ENCODE measurements at places on chromosomes 13 and 19.

- peak; percentile 73 for DNase-seq
Measured at GRCh38 chr13:47256618-47257017, 359.8 kb upstream of the HTR2A start.

- no peak for DNase-seq
Measured at GRCh38 chr19:5314012-5314906, 26.4 kb downstream of the PTPRS start.

GRCh38 chr13:109135018-109135417 is 505.6 kb downstream of the MYO16 start:
- DNase-seq: no peak

- DNase-seq: no peak
Measured at GRCh38 chr13:39688699-39689405, 33.4 kb downstream of the COG6 start.

DNA sequence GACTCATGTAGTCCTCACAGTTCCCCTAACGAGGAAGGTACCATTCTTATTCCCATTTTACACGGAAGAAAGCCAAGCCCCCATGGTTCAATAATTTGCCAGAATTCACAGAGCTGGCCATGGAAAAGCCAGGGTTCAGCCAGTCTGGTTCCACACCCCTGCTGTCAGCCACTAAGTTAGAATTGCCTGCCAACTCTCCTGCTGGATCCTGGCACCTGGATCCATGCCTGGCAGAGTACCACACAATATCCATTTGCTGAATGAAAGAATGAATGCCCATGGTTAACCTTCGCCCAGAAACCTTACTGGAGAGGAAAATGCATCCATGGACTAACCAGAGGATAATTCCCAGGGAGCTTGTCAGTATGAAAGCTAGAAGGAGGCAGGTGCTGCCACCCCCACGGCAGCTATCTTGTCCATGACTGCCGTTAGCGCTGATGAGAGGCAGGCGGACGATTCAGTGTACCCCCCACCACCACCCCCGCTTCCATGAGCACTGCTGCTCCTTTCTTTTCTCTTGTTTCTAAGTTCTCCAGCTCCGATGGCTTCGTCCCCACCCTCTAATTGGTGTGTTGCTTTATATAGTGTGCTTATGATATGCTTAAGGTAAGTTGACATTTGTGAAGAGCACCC is 114.5 kb downstream of the SLC7A1 start:
- DNase-seq: no peak

DNA sequence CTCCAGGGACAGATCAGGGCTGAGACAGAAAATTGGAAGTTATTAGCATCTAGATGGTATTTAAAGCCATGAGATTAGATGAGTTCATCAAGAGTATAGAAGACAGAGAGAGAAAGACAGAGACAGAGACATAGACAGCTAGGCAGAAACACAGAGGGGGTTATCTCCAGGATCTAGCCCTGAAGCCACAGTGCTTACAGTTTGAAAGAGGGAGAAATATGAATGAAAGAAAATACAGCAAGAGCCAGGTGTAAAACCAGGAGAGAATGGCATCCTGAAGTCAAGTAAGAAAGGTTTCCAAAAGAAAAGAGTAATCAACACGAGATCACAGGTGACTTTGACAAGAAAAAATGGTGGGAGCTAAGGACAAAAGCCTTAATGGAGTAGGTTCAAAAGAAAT is 111.2 kb downstream of the TBC1D4 start:
- DNase-seq: no peak

DNA sequence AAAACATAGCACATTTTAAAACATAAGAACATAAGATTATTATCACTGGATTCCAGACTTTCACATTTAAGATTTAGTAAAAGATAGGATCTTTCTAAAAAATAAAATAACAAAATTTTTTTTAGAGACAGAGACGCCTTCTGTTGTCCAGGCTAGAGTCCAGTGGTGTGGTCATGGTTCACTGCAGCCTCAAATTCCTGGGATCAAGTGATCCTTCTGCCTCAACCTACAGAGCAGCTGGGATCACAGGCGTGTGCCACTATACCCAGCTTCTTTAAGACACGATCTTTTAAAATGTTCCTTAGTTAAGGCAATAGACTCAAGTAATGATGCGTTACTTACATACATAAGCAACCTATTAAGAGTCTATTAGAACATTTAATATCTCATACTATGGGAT is 32.7 kb downstream of the ALG5 start:
- DNase-seq: no peak

GRCh38 chr13:50990065-50990817 is 80.7 kb downstream of the RNASEH2B start:
- DNase-seq: no peak

DNA sequence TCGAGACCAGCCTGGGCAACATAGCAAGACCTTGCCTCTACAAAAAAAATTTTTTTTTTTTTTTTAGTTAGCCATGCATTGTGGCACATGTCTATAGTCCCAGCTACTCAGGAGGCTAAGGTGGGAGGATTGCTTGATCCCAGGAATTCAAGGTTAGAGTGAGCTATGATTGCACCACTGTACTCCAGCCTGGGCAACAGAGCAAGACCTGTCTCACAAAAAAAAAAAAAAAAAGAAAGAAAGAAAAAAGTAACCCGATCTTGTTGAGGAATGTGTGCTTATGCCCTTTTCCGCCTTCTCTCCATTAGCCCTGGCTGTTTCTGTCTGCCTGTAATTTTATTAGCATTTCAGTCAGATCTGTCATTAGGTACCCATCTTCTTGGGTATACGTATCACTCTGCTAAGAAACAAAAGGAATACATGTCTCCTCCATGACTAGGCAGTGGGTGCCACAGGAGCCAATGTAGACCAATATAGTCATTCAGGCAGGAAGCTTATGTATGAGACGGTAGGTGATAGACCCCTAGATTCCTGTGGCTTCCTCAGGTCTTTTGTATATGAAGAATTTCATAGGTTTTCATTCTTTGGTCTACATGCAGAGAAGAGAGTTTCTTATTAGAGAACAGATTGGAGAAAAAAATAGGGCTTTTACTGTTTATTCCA is 59.6 kb upstream of the NPAS1 start:
- DNase-seq: no peak

GRCh38 chr19:39845584-39845932 is 621 bp downstream of the FBL start:
- no peak for DNase-seq

- DNase-seq: no peak
Measured at GRCh38 chr19:1522061-1522460, 1.8 kb upstream of the PLK5 start.
